Posterior cingulate gyrus (tissue), 11 donors: ENCODE measurements at places on chromosomes 1 and 21.
A peak's percentile ranks its signal among the peaks of the same experiment; 100 is the strongest.

DNA sequence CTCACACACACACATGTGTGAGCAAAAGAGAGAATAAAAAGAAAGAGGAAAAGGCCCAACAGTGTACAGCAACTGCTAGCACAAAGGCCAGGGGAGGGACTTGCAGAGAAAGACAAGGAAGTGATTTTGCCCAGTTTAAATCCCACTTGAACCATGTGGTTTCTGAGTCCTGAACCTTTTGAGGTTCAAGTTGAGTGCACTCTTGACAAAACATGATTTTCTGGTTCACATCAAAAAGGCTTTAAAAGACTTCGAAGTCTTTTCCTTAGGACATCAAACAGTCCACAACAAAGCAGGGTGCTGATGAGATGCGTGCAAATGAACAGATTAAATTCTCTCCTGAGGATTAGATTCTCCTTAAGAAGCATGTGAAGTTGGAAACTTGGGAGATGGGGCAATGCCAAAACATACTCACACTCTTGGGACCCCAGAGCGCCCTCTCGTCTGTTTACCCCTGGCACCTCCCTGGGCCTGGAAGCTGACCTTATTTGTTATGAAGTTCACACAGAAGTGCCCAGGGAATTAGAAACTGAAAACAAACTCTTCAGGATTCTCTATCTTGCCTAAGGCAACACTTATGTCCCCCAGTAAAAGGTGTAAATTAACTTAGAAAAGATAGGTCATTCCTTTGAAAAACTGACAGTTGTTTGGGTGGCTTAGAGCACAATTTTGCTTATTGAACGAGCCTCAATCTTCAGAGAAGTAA lies 31.5 kb downstream of the RNF220 start:
- DNase-seq: no peak

GRCh38 chr1:151024540-151025146 lies 11.7 kb upstream of the BNIPL start:
- DNase-seq: peak; percentile 76

DNA sequence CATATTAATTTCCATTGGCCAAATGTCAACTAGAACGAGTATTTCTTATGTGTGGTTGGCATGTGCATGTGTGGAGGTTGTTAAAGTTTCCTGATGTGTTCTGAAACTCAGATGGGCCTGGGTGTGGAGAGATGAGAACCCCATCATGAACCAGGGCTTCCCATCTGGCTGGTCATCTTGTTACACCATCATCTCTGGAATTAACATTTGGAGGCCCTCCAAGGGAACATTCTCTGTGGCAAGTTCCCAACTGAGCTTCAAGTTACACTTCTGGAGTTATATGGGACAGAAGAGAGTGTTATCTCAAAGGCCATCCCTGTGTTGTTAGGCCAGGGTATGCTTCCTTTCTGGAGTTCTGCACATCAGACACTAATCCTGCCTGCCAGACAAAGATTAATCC lies 183.6 kb downstream of the TTLL7 start:
- no peak for DNase-seq

DNA sequence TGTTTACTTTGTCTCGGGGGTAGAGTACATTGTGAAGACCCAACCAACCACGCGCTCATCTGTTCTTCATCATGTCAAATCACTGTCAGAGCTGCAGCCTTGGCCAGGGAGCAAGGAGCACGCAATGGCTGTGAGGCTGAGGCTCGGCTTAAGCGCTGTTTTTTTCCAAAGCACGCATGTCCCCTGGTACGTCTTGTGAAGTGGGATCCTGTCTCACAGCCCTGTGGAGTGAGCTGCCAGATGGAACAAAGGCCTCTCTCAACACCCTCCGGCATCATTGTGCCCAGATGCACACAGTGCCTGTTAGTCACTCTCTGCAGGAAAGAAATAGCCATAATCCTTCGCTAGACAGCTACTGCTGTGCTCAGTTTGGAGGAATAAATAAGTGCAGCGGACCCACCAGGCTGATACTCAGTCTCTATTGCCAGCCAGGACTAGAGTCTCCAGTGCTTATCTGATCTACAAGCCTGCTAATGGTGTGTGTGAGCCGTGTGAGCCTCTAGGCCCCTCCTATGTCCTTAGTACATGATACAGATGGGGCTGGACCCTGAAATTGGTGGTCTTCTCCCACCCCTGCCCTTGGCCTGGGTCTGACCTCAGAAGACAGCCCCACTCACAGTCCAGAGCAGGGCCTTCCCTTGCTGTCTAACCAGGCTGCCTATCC lies 91.3 kb upstream of the COA6 start:
- DNase-seq: peak; percentile 44

- DNase-seq: no peak
Observed at GRCh38 chr1:46812996-46813857, 14.4 kb downstream of the CYP4B1 start.

GRCh38 chr1:10674222-10674621 lies 122.2 kb downstream of the CASZ1 start:
- DNase-seq: no peak

GRCh38 chr1:143619851-143620250 lies 351.9 kb downstream of the FAM72C start:
- no peak for DNase-seq

- DNase-seq: no peak
Observed at GRCh38 chr1:21931171-21932093, 5.7 kb downstream of the HSPG2 start.

- DNase-seq: no peak
Observed at GRCh38 chr1:192539297-192540092, 36.1 kb upstream of the RGS1 start.

DNA sequence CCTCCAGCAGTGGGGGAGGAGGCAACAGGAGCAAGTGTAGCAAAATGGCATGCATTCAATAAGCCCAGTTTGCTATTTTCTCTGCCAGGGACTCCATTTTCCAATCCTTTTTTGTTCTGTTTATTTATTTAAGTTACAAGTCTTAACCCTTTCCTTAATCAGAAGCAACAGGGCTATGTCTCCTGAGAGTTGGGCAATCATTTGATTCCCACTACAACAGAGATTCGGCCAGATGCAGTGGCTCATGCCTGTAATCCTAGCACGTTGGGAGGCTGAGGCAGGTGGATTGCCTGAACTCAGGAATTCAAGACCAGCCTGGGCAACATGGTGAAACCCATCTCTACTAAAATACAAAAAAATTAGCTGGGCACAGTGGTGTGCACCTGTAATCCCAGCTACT lies 25.5 kb downstream of the RCC2 start:
- DNase-seq: no peak

- no peak for DNase-seq
Observed at GRCh38 chr1:37134599-37134998, 100.3 kb upstream of the GRIK3 start.

- no peak for DNase-seq
Observed at GRCh38 chr1:201476670-201477344, 7.8 kb upstream of the PHLDA3 start.

GRCh38 chr21:28794371-28794851 lies 198.3 kb downstream of the LTN1 start:
- no peak for DNase-seq

- DNase-seq: no peak
Observed at GRCh38 chr1:225449261-225449660, 21.4 kb upstream of the LBR start.

DNA sequence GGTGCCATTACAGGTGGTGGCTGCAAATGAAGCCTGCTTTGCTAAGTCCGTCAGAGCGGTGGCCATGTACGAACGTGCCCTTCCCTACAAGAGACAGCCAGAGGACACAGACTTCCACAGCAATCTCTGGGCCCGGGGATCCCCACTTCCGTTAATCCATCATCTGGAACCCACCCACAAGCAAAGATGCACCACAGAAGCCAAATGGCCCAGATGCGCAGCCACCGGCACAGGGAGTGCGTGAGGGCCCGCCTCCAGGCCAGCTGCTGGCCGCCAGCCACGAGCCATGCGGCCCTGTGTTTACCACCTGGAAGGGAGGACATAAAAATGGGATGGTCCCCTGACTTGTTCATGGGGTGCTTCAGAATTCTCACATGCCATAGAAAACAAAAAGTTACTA lies 22.1 kb downstream of the MRAP start:
- DNase-seq: no peak

- no peak for DNase-seq
Observed at GRCh38 chr1:236393681-236394481, at the start of gene EDARADD. Gene EDARADD (plus strand): TSS chr1:236394286. CDS start chr1:236394445, 159 bp downstream.
